ENCODE measurements at places on chromosomes 2 and 18.

DNA sequence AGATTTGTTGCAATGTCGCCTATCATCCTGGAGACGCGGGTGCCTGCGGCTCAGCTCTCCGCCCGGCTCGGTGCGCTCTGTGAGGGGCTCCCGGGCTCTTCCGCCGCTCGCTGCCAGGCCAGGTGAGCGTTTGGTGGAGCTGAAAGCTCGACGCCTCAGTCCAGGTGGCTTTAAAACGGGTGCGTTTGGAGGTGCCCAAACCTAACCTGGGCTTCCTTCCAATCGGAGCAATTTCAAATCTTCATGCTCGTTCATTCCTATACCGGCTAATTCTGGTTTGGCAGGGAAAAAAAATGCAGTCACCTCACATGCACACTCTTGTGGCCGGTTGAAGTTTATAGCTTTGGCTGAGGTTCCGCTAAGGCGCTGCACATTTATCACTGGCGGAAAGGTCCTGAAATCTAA, at the start of gene SLC16A14:
TSS of gene SLC16A14 (minus strand) at position 274 of the 405 bp plus-strand sequence. CDS start 9,572 bp downstream, outside the sequence.
- DNase-seq = peak; percentile 19

GRCh38 chr2:172677363-172677762, 58.3 kb upstream of the RAPGEF4 start:
- DNase-seq = no peak

GRCh38 chr2:76009484-76009883, 298.8 kb upstream of the GCFC2 start:
- no peak for DNase-seq

DNA sequence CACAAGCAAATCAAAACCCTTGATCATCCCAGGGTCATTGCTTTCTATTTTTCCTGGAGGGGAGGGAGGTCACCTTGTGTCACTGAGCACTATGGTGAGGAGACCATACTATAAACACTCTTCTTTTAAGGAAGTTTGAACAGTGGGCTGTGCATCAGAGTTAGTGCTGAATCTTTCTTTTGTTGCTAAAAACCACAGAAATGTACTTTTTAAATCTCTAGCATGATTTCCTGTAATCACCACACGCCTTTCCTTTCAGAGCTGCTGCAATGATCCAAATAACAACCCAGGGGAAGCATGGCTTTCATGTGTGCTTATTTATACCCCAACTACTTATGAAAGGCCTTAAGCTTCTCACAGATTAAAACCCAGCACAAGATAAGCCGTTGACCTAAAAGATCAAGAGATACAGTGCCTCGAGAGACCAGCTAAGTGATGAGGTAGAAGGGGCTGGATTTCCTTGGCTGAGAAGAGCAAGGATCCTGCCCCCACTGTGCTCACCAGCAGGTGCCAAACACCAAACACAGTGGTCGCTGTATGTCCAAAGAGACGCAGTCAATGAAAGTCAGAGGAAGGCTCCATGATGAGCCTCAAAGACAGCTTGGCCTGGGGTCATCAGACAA, 34.7 kb downstream of the TRABD2A start:
- no peak for DNase-seq

DNA sequence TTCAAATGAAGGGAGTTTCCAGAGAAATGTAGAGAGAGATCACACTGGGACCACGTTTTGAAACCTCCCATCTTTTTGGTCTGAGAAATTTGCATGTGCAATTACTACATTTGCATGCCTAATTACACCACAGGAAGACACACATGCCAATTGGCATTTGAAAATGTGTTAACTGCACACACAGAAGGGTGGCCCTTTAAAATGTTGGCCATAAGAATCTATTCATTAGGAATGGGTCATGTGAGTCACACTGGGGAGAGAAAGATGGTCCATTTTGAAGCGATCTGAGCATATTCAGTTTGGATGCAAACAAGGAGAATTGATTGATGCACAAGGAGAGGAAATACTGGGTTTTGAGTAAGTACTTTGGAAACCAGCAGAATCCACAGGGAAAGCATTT, 1407.1 kb upstream of the ACVR2A start:
- DNase-seq = no peak

DNA sequence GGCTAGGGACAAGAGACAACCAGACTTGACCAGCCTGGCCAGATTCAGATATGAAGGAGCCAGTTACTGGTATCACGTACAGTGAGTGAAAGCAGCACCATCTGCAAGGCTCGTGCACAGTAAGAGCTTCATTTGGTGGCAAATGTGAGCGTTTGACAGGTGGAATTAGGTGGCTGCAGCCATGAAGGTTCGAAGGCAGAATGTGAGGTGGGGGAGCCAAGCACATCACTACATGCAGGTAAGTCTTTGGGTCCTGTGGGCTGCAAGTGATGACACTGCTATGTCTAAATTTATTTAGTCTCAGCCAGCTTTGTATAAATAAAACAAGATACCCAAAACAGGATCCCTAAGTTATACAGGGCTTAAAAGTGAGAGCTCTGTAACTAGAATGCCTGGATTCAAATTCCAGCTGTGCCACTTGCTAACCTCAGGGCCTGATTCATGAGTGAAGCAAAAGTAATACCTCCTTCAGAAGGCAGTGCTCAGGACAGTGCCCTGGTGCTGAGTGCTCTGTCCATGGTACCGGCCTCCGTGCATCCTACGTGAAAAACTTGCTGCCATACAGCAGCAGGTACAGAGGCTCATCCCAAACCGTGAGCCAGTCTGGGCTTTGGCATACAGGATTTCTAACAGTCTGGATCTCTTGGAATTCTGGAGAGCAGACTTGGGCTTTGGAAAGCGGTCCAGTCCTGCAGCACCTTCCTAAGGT, 18.6 kb downstream of the DDX18 start:
- DNase-seq = no peak

GRCh38 chr2:171238946-171239345, 78.3 kb upstream of the TLK1 start:
- no peak for DNase-seq

DNA sequence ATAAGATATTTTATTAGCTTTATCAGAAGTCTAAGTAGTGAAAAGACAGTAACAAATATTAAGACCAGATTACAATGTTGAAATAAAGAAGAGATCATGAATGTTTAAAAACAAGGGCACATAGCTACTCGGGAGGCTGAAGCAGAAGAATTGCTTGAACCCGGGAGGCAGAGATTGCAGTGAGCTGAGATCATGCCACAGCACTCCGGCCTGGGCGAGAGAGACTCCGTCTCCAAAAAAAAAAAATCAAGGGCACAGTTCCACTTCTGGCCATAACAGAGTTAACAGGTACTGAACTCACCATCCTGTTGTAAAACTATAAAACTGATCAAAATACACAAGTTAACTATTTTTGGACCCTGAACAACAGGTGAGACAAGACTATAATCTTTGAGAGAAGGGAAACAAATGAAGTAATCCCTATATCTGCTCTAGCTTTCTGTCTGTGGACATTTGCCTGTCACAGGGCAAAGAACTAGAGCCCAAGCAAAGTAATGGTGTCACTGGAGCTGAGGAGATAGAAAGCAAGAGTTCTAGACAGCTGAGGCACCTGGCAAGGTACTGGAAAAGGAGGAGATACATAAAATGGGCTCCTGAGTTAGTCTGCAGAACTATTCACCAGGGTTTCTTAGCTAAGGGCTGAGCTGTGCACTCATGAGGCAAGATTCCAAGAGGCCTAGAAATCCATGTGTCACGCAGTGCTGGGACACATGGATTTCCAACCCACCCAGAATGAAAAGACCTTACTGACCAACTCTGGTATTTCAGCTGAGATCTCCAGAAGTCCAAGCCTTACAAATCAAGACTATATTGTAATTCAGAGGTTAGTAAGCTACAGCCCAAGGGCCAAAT, 15.2 kb downstream of the MMADHC start:
- DNase-seq = no peak

- no peak for DNase-seq
These were observed 360.1 kb upstream of the RND3 start for GRCh38 chr2:150847578-150847977.

DNA sequence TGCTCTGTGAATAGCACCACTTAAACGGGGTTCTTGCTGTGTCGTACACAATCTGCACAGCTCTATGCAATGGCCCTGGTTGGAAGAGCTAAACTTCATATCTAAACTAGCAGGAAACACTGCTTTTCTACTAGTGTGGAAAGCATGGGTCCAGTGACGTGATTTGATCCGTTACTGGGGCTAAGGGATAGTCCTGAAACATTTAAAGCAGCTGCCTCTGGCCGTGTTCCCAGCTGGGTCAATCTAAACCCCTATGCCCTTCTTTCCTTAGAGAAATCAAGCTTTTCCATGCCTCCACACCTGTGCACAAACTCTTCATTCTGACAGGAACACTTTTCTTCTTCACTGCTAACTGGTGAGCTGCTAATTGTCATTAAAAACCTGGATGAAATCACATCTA, 5.4 kb upstream of the IGFBP5 start:
- DNase-seq = no peak

- DNase-seq = no peak
These were observed 271.9 kb downstream of the SS18 start for GRCh38 chr18:25818505-25818904.

DNA sequence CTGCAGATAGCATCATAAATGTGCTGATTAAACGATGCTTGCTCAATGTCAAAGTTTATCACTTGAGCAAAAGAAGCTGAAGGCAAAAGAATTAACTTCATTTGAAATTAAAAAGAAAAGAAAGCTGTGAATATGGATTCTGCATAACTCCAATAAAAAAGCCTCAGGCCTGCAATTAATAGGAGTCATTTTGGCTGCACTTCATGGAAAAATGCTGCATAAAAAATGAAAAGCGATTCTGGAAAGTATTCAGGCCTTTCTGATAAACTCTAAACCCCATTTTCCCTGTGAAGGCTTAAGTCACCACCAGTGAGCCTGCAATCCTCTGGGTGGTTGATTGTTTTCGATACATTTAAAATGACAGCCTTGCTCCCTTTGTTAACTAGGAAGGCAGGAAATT, 1793.4 kb downstream of the SUCLG1 start:
- DNase-seq = no peak

- peak; percentile 9 for DNase-seq
These were observed 296.3 kb upstream of the KCNJ3 start for GRCh38 chr2:154402213-154402612.

- no peak for DNase-seq
These were observed 383.4 kb downstream of the PTPRM start for GRCh38 chr18:7950380-7951136.

DNA sequence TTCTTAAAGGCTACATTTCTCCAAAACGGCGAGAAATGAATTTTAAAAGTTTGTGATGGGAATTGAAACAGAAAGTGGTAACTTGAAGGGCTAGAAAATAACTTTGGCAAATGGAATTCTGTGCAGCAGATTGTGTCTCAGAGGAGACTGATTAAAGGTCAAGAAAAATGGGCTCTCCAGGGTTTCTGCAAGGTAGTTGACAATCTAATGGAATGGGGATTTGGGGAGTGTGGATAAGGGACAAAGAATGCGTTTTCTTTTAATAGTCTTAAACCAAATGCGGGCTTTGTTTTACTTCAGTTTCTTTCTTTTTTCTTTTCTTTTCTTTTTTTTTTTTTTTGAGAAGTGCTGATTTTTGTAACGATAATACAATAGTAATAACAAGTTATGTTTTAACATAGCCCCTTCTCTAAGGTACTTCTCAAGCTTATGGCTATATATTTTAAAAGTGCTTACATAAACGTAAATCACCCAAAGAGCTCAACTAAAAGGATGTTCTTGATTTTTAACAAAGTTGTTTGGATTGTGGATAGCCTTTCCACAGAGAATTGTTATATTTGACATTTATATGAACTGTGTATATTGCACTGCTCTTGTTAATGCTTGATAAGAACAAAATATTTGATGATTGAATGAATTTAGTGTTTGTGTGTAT, 36.6 kb downstream of the CAMKMT start:
- no peak for DNase-seq

GRCh38 chr2:19871836-19872235, 29.9 kb downstream of the TTC32 start:
- no peak for DNase-seq

GRCh38 chr2:152499896-152500735, 165.1 kb downstream of the FMNL2 start:
- DNase-seq = peak; percentile 36

DNA sequence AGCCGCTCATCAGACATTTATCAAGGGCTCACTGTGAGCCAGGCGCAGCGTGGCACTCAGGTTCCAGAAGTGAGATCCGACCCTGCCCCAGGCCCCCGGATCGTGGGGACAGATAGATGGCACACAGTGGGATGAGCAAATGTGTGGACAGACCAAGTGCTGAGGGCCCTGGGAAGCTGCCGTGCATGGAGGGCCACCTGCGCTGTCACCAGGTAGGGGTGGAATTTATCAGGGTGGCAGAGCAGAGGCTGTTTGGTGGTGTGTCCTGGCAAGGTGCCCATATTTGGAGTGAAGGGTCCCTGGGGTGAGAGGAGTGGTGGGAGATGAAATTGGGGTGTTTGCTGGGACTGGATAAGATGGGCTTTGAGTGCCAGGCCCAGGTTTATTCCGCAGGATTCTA, 92.8 kb upstream of the HS6ST1 start:
- no peak for DNase-seq

GRCh38 chr18:35460736-35461161, 37.0 kb downstream of the INO80C start:
- no peak for DNase-seq

DNA sequence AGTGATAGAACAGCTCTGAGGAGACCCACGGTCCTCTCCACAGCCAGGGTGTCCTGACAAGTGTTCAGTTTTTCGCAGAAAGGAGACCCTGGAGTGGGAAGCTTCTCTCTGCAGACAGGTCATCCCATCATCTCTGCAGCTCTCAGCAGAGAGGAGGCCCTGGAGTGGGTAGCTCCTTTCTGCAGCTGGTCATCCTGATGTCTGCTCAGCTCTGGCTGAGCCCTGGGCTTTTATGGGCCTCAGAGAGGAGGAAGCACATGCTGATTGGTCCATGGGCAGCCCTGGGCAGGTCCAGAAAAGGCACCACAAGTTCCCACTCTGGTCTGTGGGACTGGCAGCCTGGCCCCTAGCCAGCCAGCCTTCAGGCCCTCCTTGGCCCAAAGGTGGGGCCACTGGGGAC, 72.3 kb upstream of the ST3GAL5 start:
- DNase-seq = no peak

GRCh38 chr2:27776097-27776496, 4.6 kb downstream of the MRPL33 start:
- no peak for DNase-seq

DNA sequence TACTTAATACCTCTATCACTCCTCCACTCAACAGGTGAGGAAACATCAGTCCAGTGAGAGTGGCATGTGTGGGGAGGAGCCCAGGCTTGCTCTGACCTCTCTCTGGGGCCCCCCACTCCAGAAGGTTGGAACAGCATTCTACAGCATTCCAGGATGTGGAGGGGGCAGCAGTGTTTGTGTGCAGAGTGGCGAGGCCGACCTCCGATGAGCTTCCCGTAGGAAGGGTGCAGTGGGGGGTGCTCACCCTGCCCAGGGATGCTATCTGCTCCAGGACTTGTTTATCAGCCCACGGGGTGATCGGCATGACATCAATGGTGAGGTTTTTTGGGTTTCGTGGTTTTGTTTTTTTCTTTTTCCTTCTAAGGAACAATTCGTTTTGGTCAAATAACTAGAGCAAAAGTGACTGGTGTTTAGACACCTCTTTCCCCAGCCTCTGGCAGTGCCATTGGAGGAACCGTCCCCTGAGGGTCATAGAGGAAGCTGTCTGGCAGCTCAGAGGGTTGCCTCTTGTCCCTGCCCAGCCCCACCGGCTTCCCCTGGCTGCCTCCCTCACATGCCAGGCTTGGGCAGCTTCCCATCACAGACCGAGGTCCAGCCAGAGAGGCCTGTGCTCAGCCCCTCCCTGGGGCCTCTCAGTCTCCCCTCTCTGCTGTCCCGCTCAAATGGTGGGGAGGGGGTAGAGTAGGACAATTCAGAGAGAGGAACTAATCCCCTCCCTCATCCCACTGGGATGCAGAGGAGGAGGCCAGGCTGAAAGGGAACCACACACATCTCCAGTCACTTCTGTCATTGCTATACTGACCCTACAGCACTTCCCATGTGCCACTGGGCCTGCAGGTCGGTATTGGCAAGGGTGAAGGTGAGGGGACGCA, 96.5 kb downstream of the ZFP36L2 start:
- DNase-seq = no peak
